Stimulated activated effector memory CD8-positive, alpha-beta T cell treated with anti-CD3 and anti-CD28 coated beads, Interleukin-12 subunit alpha, Interleukin-12 subunit beta, amount 100 ng/mL, for 72 hours (primary cell): ENCODE measurements at places on chromosomes 2 and 18.

- DNase-seq, result no peak
Measured at GRCh38 chr2:203732953-203733510, 26.6 kb downstream of the CD28 start.

DNA sequence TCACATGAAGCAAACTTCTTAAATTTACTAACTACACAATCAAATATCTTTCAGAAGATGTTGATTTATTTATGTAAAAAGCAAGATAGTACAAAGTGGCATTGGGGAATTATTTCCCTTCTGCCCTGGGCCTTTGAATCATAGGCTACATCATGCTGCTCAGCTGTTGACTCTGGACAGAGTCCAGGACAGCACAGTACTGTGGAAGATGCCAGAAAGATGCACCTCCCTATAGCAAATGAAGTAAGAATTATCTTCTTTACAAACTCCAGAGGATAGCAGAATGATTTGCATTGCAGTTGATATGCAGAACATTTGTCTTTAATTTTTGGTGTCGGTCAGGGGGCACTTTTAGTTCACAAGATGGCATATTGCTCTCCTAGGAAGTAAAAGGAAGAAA is 1354.5 kb upstream of the ZEB2 start:
- no peak for DNase-seq

- DNase-seq, result no peak
Measured at GRCh38 chr2:227132986-227133385, 31.0 kb downstream of the COL4A4 start.

DNA sequence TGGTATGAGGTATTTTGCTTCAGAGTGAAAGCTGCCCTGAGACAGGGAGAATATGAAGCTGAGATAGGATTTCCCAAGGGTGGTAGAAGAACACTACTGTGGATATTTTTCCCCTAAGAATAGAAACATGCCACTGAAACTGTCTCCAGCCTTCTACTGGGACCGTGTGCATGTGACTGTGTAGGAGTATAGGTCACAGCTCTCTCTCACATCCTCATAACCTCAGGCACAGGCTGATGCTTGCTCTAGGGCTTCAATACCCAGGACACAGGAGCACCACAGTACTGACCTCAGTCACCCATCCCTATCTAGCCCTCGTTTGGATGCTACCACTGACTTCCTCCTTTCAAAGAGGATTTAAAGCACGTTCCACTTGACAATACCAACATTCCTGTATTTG is 67.2 kb downstream of the REV1 start:
- no peak for DNase-seq

- no peak for DNase-seq
Measured at GRCh38 chr2:42261518-42262195, 92.5 kb downstream of the EML4 start.

DNA sequence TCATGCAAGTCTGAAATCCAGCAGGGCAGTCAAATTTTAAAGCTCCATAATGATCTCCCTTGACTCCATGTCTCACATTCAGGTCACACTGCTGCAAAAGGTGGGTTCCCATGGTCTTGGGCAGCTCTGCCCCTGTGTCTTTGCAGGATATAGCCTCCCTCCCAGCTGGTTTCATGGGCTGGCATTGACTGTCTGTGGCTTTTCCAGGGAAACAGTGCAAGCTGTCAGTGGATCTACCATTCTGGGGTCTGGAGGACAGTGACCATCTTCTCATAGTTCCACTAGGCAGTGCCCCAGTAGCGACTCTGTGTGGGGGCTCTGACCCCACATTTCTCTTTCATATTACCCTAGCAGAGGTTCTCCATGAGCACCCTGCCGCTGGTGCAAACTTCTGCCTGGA is 220.6 kb upstream of the COPS8 start:
- DNase-seq, result no peak

GRCh38 chr2:143574069-143574468 is 444.9 kb downstream of the ARHGAP15 start:
- no peak for DNase-seq

GRCh38 chr18:57107140-57107832 is 39.6 kb upstream of the BOD1L2 start:
- DNase-seq, result no peak

GRCh38 chr2:16006537-16007166 is 66.3 kb downstream of the MYCN start:
- DNase-seq, result no peak

DNA sequence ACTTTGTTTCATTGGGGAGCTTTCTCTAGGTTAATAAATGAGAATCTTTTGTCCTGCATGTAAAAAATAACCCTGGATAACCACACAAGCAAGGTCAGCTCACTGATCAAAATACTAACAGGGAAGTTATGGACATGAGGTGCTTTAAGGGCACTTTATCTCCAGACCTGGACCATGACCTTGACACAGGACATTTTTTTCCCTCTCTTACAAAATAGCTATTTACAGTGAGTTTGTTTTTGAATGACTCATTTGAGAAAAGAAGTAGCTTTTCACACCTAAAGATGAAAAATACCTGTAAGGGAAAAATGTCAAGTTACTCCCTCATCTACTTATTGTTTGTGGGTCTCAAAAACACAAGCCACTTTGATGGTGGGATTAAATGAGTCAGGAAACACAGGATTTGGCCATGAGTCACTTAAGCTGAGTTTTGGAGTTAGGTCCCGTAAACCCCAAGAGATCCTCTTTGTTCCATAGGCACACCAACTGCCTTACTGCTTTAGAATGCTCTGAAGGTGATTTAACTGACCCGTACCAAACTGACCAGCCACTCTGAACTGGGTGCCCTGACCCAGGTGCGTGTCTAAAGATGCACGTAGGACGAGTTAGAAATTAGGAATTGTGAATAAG is 479.3 kb upstream of the NXPH2 start:
- DNase-seq, result no peak

GRCh38 chr2:23629772-23630480 is 244.9 kb downstream of the KLHL29 start:
- DNase-seq, result no peak

DNA sequence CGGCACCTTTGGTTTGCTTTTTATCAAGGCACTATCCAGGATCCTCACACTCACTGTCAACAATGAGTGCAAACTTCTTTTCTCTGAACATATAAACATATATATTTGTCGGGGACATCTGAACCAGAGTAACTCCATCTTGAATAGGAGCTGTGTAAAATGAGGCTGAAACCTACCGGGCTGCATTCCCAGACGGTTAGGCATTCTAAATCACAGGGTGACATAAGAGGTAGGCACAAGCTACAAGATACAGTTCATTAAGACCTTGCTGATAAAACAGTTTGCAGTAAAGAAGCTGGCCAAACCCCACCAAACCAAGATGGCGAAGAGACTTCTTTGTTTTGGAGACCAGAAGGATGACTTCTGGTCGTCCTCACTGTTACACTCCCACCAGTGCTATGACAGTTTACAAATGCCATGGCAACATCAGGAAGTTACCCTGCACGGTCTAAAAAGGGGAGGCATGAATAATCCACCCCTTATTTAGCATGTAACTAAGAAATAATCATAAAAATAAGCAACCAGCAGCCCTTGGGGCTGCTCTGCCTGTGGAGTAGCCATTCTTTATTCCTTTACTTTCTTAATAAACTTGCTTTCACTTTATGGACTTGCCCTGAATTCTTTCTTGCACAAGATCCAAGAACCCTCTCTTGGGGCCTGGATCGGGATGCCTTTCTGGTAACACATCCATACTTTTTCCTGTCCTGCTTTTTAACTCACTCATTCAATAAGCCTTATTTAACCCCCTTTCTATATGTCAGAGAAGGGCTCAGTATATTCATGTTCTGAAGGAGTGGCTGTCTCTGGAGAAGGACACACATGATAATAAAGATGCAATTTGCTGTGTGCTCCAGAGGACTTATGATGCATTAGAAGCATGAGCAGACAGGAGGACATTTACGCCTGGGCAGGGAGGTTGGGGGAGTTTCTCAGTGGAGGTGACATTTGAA is 65.4 kb downstream of the TACR1 start:
- no peak for DNase-seq

- DNase-seq, result no peak
Measured at GRCh38 chr18:45993438-45993837, 26.3 kb upstream of the EPG5 start.

GRCh38 chr2:28616396-28616999 is 120.6 kb downstream of the PLB1 start:
- no peak for DNase-seq

GRCh38 chr18:9638886-9639285 is 24.5 kb upstream of the PPP4R1 start:
- DNase-seq, result no peak

GRCh38 chr2:147172493-147173188 is 672.2 kb upstream of the ACVR2A start:
- no peak for DNase-seq

- no peak for DNase-seq
Measured at GRCh38 chr2:180231015-180231414, 223.9 kb upstream of the CWC22 start.

DNA sequence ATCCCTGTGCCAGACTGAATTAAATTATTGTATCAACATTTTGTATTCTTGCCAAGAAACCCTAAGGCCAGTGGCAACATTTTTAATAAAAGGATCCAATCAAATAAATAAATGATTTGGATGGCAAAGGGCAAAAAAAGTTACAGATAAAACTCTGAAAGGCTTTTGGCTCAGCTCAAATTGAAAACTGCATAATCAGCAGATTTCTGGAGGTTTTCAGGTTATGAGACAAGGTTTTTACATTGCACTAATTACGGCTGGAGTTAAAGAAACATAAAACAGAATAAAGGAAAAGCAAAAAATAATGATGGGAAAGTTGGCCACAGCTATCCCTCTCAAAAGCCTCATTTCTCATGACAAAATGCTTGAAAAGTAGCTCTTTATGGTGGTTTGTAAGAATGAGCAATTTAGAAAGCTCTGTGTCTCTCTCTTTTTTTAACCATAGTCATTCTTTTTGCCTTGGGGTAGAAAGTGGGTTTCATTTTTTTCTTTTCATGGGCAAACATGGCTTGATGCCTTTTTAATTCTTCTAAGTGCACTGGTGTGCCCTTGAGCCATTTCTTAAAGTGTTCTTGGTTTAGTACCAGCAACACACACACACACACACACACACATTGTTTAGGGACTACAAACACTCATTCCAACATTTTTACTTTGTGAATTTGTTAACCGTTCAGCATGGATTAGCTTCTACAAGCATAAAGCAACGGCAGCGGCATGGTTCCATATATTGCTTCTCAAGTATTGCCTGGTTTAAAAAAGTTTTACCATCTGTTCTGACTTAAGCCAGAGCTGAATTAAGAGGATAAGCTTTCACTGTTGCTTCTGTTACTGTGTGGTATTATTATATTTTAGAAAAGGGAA is 747.1 kb upstream of the FSHR start:
- DNase-seq, result no peak

- no peak for DNase-seq
Measured at GRCh38 chr2:128304715-128305554, 13.7 kb downstream of the HS6ST1 start.

DNA sequence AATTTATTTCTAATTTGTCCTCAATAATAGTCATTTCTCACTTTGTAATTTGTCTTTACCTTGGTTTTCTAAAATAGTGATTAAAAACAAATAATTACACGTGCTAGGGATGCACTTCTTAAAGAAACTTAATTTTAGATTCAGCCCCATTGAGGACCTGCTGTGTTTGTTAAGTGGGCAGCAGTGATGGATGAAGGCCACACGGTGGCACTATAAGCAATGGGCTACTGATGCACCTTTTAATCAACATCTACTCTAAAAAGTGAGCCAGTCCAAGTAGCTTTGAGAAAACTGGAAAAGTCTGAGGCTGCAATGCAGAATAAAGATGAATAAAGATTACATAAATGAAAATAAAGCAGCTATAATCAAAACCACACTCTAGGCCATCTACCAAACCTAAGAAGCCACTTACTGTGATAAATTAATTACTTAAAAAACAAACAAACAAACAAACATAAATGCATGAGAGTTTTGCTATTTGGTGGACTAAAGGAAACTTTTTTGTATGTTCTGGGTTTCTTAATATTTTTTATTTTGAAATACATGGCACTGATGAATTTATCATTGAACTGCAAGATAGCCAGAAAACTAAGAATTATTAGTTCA is 89.3 kb downstream of the PDE11A start:
- DNase-seq, result no peak

DNA sequence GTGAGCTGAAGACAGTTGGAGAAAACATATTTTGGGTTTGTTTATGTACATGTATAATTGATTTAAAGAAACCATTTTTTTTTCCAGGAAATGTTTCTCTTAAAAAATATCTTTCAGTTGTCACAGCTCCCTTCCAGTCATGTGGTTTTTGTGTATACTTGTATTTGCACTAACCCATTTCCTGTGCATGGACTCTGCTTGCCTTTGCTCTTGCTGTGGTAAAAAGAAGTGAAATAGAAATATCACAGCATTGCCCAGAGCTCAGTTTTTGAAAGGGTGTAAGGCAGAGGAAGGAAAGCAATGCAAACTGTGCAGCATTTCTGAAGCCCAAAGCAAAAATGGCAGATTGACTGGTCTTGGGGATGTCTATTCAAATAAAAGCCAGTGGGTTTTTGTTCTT is 10.4 kb upstream of the DOCK10 start:
- no peak for DNase-seq

DNA sequence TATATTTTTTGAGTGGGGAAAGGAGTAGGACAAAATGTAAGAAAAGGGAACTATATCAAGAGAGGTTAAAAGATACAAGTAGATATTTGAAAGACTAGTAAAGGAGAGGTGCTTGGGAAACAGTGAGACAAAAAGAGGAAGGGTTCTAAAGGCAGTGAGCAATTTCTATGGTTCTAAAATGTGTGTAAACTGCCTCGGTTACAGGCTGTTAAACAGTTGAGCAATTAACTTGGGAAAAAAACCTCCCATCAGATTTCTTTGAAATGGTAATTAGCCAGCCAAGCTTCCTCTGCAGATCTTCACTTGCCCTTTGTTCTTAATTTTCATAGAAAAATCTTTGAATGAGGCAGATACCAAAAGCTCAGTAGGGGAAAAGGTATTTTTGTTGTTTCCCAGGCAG is 238.7 kb upstream of the KCNH7 start:
- DNase-seq, result no peak

DNA sequence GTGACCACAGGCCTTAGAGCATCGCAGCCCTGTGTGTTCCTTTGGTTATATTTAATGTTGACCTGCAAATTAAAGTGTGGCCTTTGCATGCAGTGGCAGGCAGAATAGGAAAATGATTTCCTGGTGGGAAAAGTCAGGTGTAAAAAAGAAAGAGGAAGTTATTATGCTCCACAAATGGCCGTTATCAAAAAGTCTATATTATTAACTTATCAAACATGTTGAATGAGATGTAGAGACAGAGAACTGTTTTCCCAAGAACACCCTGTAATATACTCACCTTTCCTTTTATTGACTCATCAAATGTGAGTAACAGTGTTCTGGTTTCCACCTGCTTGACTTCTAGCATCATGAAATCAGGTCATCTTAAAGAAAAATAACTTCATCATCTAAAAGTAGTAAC is 35.3 kb downstream of the MEIS1 start:
- DNase-seq, result no peak

DNA sequence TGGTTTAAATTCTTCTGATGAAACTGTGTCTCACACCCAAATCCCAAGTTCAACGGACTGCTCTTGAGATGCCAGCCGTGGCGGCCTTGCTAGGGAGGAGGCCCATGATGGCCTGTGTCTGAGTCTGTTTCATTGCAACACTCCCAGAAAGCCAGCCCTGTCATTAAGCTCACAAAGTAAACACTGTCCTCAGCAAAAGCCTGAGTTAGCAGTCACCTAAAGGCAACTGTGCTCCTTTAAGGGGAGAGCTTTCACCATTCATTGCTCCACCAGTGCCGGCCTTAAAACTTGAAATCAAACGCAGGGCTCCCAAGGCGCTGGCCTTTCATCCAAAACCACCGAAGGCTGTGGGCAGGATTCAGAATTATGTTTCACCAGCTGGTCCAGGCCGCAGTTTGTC is 42.5 kb upstream of the PPP1CB start:
- DNase-seq, result no peak
